ENCODE measurements at places on chromosomes 3 and 15.

DNA sequence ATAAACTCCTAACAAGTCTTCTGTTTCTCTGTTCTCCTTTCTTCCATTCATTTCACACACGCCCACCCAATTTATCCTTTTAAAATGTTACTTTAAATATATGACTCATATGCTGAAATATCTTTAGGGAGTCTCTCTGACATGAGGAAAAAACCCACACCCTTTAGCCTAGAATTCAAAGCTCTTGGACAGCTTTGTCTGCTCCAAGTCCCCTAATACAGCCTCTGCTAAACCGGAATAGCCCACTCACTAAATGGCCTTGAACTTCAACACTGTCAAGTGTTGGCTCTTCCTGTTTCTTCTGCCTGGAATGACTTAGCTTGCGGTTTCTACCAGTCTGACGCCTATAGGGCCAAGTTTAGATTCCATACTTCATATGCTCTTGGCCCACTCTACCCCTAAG lies 3.3 kb upstream of the CD96 start:
- DNase-seq = no peak

DNA sequence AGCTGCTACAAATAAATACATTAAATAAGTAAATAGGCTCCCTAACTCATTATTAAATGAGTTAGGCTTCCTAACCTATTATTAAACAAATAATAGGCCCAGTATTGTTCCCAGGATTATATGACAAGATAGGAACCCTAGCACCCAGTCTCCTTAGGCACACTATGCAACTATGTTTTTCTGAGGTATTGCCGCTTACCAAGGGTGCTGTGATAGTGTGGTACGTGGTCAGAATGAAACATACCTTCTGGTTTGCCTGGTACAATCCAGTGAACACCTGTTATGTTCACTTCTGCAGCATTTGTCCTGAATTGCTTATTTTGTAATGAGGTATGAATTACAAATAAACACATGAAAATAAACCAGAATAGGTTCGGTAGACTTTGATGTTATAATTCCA lies 375.6 kb upstream of the GBE1 start:
- DNase-seq = no peak

DNA sequence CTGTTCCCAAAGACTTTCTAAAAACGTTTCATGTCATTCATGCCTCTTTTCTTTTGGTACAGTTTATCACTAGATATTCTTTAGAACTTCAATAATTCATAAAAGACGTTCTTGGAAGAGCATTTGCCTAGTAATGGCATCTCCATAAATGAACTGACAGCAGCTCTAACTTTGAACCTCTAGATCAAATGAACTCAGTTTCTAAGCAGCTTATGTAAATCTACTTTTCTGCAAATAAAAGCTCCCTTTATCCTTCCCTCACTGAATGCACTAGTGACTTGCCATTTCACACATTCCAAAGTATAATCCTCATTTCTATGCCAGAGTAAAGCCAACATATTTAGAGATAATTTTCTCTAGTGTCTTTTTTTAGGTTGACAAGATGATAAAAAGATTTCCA lies 85.2 kb downstream of the ZMAT3 start:
- DNase-seq = no peak

- no peak for DNase-seq
These were observed 55.6 kb downstream of the LYSMD4 start for GRCh38 chr15:99677540-99678134.

GRCh38 chr15:100635406-100636071 lies 33.1 kb downstream of the ASB7 start:
- DNase-seq = no peak

DNA sequence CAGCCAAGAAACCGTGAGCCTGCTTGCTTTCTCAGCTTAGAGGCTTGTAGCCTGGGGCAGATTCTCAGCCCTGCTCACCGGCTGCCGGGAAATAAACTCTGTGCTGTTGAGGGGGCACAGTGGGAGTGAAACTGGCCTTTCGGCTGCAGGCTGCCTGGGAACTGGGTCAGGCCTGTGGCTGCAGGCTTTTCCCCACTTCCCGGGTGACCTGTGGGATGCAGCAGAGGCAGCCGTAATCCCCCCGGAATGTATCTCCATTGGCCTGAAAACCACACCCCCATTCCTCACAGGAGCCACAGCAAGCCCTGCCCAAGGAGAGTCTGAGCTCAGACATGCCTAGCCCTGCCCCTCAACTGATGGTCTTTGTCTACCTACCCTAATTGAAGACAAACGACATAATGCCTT lies 110.9 kb downstream of the STXBP5L start:
- no peak for DNase-seq

- DNase-seq = peak; percentile 70
These were observed 19.5 kb downstream of the PPCDC start for GRCh38 chr15:75042730-75043508.

DNA sequence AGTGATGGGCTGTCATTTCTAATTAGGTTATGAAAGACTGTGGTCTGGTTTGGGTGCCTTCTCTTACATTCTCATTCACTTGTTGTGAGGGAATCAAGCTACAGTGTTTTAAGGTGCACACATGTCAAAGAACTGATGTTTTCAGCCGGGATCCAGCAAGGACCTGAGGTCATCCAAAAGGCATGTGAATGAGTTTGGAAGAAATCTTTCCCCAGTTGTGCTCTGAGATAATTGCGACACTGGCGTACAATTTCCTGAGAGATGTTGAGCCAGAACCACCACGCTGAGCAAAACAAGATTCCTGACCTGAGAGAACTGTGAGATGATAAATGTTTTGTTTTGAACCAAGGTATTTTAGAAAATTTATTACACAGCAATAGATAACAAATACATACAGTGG lies 295.3 kb upstream of the SLITRK3 start:
- DNase-seq = no peak

DNA sequence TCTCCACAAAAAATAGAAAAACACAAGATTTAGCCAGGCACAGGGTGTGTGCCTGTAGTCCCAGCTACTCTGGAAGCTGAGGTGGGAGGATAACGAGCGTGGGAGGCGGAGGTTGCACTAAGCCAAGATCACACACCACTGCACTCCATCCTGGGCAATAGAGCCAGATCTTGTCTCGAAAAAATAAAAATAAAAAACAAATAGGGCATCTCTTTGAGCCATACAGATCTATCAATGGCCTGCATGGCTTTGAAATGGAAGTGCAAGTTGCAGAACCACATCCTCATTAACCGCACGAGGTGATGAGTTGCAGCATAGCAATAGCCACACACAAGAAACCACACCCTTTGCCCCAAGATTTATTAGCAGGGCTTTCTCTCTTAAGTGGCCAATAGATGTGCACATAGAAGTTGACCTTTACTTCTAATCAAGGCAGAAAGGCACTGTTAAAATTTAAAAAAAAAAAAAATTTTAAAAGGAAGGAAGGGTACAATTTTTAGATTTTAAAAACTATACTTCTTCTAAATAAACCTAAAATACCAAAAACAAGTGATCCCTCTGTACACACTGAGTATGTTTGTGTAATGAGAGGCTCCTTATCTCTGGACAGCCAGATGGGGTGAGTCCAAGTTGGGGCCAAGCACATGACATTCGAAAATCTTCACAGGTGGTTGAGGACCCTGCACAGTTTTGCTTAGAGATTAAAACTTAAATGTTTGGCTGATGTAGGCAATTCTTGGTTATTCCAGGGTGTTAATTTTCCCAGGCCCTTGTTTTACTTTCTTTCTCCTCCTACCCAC lies 53.4 kb downstream of the FILIP1L start:
- DNase-seq = no peak

DNA sequence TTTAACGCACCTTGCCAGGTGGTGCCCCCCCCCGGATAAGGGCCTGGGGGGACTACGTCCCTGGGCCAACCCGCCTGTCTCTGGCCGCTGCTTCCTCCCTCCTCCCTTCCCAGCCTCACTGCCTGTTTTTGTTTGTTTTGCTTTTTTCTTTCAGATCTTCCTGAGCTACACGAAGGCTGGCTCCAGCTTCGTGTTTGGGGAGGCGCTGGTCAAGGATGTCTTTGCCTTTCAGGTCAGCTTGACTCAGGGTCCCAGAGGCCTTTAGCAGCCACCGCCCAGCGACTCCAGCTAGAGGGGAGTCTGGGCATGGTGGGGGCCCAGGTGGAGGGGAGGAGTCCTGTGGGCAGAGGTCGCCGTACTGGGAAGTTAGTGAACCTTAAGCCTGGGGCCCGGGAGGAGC lies 24.1 kb downstream of the SLC28A1 start:
- DNase-seq = no peak

DNA sequence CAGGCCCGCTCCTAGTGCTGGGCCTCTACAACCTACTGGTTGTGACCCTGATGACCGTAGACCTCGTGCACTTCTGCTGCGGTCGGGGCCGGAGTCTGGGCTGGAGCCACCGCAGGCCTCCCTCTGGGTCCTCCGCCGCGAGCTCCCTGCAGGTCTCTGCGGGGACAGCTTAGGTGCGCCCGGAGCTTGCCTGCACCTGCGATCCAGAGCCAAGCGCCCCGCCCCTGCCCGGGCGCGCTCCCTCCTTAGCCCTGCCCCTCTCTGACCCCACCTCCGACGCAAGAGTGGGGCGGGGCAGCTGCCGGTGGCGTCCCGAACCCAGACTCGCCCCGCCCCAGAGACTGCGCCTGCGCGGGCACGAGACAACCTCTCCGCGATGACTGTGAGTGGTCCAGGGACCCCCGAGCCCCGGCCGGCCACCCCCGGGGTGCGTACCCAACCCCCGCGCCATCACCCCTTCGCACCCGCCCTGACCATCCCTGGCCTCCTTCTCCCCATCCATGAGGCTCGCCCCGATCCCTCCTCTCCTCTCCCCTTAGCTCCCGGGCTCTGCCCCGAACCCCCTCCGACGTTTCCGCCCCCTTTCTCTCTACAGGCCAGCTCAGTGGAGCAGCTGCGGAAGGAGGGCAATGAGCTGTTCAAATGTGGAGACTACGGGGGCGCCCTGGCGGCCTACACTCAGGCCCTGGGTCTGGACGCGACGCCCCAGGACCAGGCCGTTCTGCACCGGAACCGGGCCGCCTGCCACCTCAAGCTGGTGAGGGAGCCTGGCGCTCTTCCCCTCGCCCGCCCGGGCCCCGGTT lies at the start of gene UNC45A:
TSS of gene UNC45A (plus strand) at position 337 of the 803 bp plus-strand sequence. CDS start at position 377, 40 bp downstream.
- DNase-seq = peak; percentile 98

GRCh38 chr3:90034038-90034437 lies 926.6 kb downstream of the EPHA3 start:
- peak; percentile 39 for DNase-seq

DNA sequence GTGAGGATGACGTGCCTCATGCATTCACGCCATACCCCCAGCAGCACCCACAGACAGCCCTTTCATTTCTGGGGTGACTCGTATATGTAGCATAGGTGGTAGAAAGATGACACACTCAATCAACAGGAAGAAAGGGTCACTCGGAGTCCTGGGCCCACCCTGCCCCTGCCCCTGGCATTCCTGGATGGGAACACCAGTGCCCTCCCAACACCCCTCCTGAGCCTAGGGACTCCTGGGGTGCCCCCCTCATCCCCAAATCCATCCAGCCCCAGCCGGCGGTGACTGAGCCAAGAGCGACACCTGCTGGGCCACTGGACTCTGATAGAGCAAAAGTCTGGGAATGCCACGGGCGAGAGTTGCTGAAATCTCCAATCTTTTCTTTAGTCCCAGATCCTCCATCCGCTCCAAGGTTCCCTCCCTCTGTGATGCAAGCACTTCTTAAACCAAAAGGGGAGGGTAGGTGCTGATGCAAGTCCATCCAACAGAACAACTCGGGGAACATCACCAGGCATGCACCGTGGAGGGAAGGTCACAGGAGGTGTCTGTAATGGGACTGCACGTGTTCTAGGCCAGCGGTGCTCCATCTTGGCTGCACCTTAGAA lies 31.1 kb downstream of the ACAN start:
- peak; percentile 70 for DNase-seq

GRCh38 chr3:3618623-3619022 lies 180.6 kb upstream of the LRRN1 start:
- no peak for DNase-seq

- DNase-seq = no peak
These were observed 199.7 kb downstream of the ARRDC4 start for GRCh38 chr15:98160236-98160635.

- no peak for DNase-seq
These were observed 15.4 kb upstream of the AADAC start for GRCh38 chr3:151798466-151798865.

- no peak for DNase-seq
These were observed 13.2 kb upstream of the TRANK1 start for GRCh38 chr3:36957862-36958686.

- no peak for DNase-seq
These were observed at the start of gene SLC24A5 for GRCh38 chr15:48120745-48121144. Gene SLC24A5 (plus strand): TSS chr15:48120990. CDS start chr15:48121045, 55 bp downstream.

GRCh38 chr3:142509079-142509478 lies 61.2 kb upstream of the XRN1 start:
- DNase-seq = no peak

DNA sequence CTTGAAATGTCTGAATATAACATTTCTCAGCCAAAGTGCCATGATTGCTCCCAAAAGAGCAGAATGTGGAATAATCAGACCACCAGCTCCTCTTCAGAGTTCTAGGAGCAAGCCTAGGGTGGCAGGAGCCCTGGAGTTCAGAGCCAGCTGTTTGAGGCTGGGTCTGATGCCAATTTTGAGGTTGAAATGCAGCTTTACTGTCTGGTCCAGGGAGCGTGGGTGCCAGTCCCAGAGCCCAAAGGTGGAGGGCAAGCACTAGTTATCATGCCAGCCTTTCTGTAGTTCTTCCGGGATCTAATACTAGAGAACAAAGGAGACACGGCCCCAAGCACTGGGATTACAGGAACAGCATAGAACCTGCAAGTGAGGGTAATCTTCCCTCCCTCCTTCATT lies 69.3 kb downstream of the TNFAIP8L3 start:
- no peak for DNase-seq

- DNase-seq = no peak
These were observed 16.8 kb upstream of the CCNDBP1 start for GRCh38 chr15:43168192-43169107.

DNA sequence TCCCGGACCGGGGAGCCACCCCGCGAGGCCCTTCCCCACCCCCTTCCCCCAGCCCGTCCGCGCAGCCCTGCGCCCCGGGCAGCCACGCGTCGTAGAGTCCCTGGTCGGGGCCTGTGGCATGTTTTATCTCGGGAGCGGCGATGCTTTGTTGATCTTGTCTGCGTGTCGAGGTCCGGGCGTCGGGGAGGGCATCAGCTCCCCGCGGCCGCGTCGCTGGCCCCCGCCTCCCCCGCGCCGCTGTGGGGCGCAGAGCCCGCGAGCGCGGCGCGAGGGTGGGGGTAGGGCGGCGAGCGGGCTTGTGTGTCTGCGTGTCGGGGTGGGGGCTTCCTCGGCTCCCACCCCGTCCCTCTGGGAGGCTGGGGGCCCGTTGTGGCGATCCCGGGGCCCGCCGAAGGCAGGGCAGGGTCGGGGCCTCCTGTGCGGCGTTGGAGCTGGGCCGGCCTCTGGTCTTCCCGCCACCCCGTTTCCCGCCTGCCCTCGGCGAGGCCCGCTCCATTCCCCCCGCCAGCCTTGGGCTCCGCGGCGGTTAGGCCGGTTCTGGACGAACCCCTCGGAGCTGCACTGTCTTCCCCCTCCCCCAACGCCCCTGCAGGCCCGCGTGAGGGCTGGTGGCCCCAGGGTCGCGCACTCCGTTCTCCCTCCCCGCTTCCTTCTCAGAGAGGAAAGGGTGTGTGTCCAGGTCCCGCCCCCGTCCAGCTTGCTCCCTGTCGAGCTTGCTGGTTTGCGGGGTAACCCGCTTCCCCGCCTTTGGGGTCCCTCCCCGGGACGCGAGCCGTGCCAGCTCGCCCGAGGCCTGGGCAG lies 695 bp downstream of the GMPS start:
- DNase-seq = peak; percentile 73

GRCh38 chr3:4670352-4670751 lies 177.2 kb downstream of the ITPR1 start:
- DNase-seq = no peak

GRCh38 chr15:49370782-49371181 lies 52.3 kb upstream of the FGF7 start:
- no peak for DNase-seq

Data from D341Med (cell line).